ENCODE measurements at places on chromosomes 5 and 9.
A peak's percentile ranks its signal among the peaks of the same experiment; 100 is the strongest.

DNA sequence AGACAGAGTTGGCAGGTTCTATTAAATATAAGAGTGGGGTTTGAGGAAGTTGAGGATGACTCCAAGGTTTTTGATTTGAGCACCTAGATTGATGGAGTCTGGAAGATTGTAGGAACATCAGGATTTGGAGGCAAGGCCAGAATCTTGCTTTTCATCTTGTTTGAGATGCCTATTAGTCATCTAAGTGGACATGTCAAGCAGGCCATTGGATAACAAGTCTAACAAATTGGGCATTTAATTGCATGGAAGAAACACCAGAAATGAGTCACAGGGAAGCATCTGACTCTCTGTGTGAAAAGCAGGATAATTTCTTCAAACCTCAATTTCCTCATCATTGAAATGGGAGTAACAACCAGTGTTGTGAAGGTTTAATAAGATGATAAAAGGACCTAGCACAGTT lies 53.3 kb upstream of the ARL15 start:
- no peak for DNase-seq

- DNase-seq, result no peak
Observed at GRCh38 chr5:109485030-109485429, 75.3 kb upstream of the PJA2 start.

GRCh38 chr9:8268881-8269280 lies 469.3 kb upstream of the DMAC1 start:
- no peak for DNase-seq

- no peak for DNase-seq
Observed at GRCh38 chr5:90184764-90185163, 224.8 kb downstream of the CETN3 start.

DNA sequence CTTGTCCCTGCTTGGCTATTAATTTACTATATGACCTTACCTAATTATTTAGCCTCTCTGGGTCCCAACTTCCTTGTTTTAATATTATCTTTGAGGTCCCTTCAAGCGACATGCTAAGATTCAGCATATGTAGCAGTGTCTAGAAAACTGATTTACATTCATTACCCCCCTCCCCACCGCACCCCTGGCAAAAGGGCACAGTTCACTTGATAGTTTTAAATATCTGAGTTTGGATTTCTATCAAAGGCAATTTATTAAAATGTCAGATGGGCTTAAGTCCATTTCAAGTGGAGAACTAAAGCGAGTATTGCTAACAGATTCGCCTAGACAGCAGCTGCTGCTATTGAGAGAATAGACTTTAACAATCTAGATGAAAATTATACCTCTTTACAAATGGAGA lies 3.9 kb downstream of the CEMIP2 start:
- no peak for DNase-seq

DNA sequence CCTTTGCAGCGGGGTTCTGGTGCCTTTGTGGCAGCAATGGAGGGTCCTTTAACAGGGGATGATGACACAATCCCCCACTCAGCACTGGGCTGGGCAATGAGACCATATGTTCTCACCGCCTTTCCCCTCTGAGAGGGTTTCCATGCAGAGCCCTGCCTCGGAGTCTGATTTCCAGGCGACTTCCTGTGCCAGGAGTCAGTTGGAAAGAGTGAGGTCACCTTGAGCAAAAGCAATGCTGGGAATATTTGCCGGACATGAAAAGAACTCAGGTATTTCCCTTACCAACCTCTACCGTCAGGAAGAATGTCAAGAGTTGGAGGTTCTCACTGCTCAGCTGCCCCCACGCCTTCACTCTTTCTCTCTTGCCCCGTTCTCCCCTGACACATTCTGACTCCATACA lies 284.2 kb upstream of the IRX1 start:
- DNase-seq, result no peak

GRCh38 chr5:146232223-146232622 lies 28.8 kb downstream of the RBM27 start:
- no peak for DNase-seq

- no peak for DNase-seq
Observed at GRCh38 chr9:76626141-76626540, 138.1 kb upstream of the PCA3 start.

DNA sequence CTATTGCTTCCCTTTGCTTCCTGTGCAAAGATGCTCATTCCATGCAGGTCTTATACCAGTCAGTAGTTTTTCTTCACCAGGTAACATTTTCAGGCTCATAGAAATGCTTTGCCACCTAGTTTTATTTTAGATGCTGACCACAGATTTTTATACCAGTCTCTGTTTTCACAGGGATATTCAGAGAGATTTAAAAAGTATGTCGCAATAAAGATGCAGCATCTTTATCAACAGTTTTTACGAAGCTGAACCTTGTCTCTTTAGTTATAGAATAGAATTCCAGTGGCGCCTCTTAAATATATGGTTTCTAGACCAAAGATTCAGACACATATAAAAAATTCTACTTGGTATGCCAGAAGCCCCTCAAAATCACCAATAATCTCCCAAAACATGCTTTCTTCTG lies 155.7 kb upstream of the PCSK5 start:
- no peak for DNase-seq

GRCh38 chr5:151212406-151212798 lies 11.5 kb downstream of the CCDC69 start:
- no peak for DNase-seq

- no peak for DNase-seq
Observed at GRCh38 chr5:151699071-151699901, 12.6 kb upstream of the SPARC start.

DNA sequence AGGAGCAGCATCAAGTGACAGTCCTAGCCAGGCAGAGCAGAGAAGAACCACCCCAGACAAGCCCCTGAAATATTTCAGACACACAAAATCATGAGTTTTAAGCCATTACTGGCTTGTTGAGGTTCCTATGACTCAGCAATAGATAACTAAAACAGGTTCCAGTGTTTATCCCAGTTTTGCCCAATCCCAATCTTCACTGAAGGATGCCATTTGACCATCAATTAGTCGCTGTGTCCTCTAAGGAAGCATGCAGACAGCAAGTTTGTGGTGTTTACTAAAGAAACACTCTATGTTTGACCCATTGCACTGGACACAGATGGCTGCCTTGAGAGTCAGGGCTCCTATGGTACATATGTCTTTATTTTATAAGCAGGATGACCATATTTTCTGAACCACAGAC lies 186.7 kb downstream of the SYK start:
- no peak for DNase-seq

DNA sequence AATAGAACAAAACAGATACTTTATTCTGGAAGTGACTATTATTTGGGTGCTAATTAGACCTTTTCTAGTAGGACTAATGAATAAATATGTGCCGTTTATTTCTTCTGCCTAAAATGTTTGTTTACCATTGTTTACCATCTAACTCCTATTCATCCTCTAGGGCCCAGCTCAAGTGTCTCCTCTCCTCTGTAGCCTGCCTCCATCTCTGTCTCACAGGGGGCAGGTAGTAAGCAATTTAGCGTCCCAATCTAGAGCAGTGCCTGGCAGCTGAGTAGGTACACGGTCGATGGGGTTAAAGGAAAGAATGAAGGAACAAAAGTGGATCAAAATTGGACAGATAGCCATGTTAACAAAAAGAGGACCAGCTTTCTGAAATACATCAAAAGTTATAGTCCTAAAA lies 230.9 kb downstream of the SLF1 start:
- no peak for DNase-seq

DNA sequence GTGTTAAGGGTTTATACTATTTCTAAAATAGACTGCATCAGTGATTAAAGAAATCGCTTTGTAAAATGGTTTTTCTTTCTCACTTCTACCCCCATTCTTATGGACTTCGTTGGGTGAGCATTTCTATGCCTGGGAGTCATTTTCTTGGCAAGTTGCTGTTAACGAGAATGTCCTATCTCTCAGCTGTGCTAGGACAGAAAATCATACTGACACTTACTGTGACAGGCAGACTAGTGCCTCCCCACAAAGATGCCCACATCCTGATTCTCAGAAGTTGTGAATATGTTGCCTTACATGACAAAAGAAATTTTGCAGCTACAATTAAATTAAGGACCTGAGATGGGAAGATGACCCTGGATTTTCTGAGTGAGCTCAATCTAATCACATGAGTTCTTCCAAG lies 65.1 kb upstream of the NMUR2 start:
- no peak for DNase-seq

DNA sequence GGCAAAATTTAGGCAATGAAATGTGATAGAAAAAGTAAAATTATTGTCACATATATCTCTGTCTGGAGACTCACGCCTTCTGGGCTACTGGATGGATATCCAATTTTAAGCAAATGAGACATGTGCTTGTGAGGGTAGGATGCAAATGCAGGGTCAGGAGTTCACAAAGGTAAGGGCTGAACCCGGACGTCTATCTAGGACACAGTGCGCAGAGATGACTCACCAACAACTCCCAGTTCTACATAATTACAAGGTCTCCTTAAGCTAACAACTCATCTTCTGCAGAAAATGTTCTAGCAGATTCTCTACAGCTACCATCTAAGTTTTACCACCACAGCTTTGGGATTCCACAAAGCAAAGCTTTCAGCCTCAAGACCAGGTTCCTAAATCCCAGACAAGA lies 160.5 kb downstream of the ENTREP1 start:
- DNase-seq, result no peak

DNA sequence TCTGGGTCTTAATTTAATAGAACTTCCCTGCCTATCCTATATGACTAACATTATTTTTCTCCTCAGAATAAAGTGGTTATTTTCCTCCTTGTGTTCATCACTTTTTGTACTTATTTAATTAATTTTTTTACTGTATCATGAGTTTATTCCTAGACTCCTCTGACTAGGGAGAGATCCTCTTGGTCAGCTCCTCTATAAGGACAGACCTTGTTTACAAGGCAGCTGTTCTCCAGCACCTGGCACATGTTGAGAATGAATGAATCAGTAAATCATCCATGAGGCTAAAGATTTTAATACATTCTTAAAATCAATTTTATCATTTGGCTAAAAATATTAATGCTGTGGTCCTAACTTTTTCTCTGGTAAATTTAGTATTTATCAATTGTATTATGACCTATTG lies 139.8 kb downstream of the NUDT12 start:
- no peak for DNase-seq

DNA sequence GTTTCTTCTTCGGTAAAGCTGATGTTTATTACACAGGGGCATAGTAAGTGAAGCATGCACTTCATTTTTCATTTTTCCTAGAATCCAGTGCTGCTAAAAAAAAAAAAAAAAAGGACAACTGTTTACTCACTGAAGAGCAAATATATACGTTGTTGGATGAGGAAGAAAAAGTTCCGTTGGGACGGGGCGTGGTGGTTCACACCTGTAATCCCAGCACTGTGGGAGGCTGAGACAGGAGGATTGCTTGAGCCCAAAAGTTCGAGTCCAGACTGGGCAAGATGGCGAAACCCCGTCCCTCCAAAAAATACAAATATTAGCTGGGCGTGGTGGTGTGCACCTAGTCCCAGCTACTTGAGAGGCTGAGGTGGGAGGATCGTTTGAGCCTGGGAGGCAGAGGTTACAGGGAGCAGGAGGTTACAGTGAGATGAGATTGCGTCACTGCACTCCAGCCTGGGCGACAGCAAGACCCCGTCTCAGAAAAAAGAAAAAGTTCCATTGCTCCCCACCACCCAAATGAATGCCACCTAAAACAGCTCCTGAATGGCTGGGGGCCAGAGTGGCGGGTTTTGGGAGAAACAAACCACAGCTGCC lies 60.1 kb upstream of the GNE start:
- DNase-seq, result no peak

DNA sequence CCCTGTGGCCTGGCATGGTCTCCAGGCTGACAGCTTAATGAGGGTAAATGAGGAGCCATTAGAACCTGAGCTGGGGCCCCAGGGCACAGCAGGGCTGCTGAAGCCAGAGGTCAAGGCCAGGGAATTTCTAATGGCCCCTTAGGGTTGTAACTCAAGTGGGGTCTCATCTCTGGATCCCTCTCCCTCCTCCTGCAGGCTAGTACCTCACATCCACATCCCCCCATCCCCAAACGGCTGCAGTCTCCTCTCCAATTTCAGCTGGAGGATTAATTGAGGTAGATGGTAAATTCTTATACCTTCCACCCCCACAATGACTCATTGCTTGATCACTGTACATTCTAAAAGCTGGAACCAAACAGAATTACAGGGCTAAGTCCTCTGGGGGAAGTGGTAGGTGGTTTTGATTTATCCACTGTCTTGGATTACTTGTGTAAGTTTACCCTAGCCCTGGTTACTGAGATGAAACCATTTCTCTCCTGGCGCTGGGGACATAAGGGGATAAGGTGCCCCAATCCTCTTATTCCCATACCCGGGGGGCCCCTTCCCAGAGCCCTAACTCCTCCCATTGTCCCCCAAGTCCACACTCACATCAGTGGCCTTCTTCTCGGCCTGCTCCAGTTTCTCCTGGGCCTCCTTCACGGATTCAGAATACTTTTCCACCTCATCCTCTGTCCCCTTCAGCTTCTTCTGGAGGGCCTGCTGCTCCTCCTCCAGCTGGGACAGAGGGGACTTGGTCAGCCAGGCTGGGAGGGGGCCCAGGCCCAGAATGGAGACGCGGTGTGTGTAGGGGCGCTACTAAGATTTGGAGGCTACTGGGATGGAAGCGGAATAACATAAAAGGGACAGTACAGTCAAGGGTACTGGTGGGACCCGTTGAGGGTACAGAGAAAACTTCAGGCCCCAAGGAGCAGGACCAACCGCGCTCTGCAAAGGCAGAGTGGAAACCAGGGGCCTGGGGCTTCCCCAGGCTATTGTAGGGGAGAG lies 875 bp downstream of the TPM2 start:
- no peak for DNase-seq

- DNase-seq, result peak; percentile 5
Observed at GRCh38 chr9:27528076-27528885, 1.3 kb downstream of the MOB3B start.

- DNase-seq, result no peak
Observed at GRCh38 chr5:111810112-111810511, 53.1 kb upstream of the NREP start.

GRCh38 chr5:178285399-178286225 lies 53.0 kb upstream of the PHYKPL start:
- no peak for DNase-seq

DNA sequence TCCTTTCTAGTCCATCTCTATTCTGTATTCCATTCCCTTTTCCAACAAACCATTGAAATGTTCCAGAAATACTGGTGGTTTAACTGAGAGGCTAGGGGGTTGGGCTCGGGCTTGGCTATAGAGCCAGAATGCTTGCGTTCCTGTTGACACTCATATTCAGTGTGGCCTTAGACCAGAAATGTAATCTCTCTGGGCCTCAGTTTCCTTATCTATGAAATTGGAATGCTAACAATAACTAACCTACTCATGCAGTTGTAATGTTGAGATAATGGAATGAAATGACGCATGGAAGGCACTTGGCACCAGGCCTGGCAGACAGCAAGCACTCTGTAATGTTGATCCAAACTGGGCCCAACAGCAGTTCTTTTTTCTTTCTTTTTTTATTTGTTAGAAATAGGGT lies 26.8 kb downstream of the JADE2 start:
- DNase-seq, result no peak

DNA sequence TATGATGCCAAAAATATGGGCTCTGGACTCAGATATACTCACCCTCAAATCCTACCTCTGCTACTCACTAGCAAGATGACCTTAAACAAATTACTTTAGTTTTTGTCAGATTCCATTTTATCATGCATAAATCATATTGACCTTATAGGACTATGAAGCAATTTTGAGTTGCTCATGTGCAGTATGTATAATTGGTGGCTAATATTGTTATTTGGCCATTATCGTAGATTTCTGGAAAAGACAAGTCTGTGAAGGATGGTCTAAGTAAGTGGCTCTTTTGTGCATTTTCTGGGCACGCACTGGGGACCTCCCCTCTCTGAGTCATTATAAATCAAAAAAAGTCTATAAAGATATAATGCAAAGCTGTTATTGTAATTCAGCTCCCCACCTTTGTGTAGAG lies 393.0 kb downstream of the FGF10 start:
- DNase-seq, result no peak
